ENCODE measurements at places on chromosomes 1 and 21. TPM values are rescaled to one million over a fixed set of nuclear protein-coding genes. Genes with fewer than 3 reads are reported as not detected.

The OR2T11 gene
- total RNA-seq: not detected

The IARS2 gene
- 64.7 TPM for total RNA-seq

DNA sequence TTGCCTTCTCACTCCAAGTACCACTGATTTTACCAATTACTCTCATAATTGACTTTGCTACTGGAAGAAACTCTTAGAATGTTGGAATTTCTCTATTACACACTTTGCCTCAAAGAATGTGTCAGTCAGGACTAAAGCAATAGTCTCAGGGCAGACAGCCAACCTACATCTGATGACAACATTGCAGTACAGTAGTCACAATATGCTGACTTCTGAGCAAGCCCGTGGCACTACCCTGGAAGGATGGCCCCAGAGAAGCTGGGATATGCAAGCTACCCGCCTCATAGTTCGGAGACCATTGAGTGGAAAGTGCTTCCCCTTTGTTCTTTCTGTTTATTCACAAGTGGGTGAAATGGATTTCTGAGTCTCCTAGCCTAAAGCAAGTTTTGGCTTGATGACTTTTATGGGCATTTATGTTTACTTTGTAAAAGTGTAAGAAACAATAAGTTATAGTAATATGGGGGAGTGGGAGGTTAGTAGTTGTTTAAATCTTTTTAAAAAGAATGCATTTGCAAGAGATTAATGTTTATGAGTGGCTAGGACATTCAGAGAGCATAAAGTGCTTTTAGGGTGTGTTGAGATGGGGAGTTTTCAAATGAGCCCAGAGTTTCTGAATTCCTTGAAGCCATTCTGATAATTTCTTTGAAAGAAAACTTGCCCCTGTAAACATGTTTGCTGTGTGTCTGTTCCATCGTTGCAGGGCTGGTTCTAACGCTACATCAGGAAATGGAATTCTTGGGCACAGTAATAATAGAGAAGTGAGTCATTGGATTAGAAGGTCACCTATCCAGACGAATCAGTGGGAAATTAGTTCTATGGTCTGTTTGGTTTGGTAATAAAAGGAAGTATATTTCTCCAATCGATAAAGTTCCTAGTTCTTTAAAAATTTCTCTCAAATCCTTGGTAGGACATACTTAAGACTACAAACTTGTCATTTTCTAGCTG lies 63.8 kb downstream of the LMO4 start:
- no peak overlapping the region for H3K4me3 ChIP-seq
- no peaks in the 10 kb centered on the region for H3K27me3 ChIP-seq
- no peaks in the 10 kb centered on the region for H3K36me3 ChIP-seq
- no peak overlapping the region for H3K27ac ChIP-seq
- DNase-seq: no peak

The RGS1 gene
- total RNA-seq: 4.3 TPM

DNA sequence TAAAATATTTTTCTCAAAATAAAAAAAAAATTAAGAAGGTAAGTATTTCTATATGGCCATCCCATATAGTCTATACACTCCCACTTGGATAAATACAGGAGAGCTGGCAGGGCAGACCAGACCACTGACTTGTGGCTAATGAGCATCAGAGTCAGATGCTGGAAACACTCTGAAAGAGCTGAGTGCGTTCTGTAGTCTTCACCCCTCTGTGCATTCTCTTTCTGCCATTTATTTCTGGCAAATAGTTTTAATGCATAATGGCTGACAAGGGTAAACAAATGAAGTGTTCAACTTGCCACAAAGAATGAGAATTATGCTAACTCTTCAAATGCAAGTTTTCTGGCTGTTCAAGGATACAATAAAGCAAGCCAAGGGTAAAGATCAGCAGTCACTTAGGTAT lies 191.7 kb downstream of the TTLL7 start:
- no peaks in the 10 kb centered on the region for H3K4me1 ChIP-seq
- DNase-seq: no peak
- H3K27me3 ChIP-seq: no peaks in the 10 kb centered on the region
- H3K36me3 ChIP-seq: no peaks in the 10 kb centered on the region

The IFI44L gene
- total RNA-seq: 8.3 TPM

- H3K27ac ChIP-seq: peak overlapping the region; percentile 67
- H3K27me3 ChIP-seq: no peaks in the 10 kb centered on the region
- peaks cover 16% of the 10 kb centered on the region for H3K4me1 ChIP-seq
These were observed 34.5 kb downstream of the PARP1 start for GRCh38 chr1:226373376-226373775.

The C8B gene
- total RNA-seq: not detected

The MIXL1 gene
- total RNA-seq: not detected

The CLCA4 gene
- 3.7 TPM for total RNA-seq

DNA sequence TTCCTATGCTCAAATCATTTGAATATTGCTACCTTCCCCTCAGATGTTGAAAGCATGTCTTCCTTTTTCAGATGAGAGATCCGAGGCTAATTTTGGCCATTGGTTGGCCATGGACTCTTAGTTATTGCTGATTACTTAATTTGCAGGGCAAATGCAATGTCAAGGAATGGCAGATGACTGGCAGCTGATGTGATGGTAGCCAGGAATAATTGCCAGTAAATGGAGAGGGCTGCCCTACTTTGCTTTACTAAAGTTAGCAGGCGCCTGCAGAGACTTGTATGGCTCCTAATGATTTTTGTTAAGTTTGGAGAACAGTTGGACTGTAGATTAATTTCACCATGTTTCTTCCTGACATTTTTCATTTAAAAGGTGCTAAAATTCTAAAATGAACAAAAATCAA lies 128.9 kb downstream of the XCL2 start:
- DNase-seq: peak; percentile 28
- H3K4me1 ChIP-seq: peaks cover 4% of the 10 kb centered on the region
- no peak overlapping the region for H3K27ac ChIP-seq
- H3K36me3 ChIP-seq: no peaks in the 10 kb centered on the region
- no peaks in the 10 kb centered on the region for H3K27me3 ChIP-seq
- H3K4me3 ChIP-seq: no peak overlapping the region

DNA sequence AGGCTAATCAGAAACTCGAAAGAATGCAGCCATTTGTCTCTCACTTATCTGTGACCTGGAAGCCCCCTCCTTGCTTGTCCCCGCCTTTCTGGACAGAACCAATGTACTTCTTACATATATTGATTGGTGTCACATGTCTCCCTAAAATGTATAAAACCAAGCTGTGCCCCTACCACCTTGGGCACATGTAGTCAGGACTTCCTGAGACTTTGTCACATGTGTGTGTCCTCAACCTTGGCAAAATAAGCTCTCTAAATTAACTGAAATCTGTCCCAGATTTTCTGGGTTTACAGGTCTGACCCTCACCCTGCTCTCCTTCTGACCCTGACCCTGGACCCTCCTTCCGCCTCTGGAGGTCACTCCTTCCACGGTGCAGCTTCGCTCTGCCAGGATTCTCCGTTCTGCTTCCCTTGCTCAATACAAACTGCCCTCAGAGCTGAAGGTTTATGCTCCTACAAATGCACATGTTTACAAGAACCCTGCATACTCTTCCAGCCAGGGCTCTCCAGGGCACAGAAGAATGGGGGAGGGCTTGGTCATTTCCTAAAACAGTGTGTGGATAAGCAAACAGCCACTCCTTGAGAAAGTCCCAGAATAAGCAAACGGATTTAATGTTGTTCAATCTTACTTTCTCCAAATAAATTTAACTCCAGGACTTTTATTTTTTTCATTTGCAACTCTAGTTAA lies 160.5 kb downstream of the ACTL8 start:
- no peak overlapping the region for H3K4me3 ChIP-seq
- H3K36me3 ChIP-seq: no peaks in the 10 kb centered on the region
- H3K27me3 ChIP-seq: peaks cover 18% of the 10 kb centered on the region

GRCh38 chr1:15186846-15187151 lies 33.3 kb downstream of the TMEM51 start:
- no peak overlapping the region for H3K27ac ChIP-seq
- H3K27me3 ChIP-seq: no peaks in the 10 kb centered on the region
- H3K4me3 ChIP-seq: no peak overlapping the region
- no peak for DNase-seq
- H3K36me3 ChIP-seq: no peaks in the 10 kb centered on the region

The ELOVL1 gene
- total RNA-seq: 20.0 TPM

DNA sequence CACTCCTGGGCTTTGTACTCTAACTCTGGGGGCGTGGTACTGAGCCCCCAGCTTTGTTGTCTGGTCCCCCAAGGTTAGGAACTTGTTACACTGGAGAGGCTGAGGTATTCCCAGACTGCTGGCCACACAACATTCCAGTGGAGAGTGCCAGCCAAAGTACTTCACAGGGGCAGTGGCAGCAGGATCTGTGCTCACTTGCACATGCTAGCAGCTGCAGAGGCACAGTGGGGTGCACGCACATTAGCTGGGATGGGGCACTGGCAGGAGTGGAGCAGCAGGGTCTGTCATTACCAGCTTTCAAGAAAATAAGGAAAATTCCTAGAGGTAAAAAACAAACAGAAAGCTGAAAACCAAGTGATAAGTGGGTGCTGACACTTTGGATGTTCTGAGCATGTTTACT lies 31.0 kb downstream of the ZNF691 start:
- no peaks in the 10 kb centered on the region for H3K4me1 ChIP-seq
- peaks cover 8% of the 10 kb centered on the region for H3K27me3 ChIP-seq
- no peak for DNase-seq

GRCh38 chr1:56569661-56570060 lies 9.7 kb downstream of the PLPP3 start:
- DNase-seq: no peak
- peak overlapping the region; percentile 73 for H3K27ac ChIP-seq
- no peaks in the 10 kb centered on the region for H3K27me3 ChIP-seq
- H3K4me1 ChIP-seq: peaks cover 58% of the 10 kb centered on the region

The OPRD1 gene
- not detected for total RNA-seq

The CRP gene
- 11.0 TPM for total RNA-seq

DNA sequence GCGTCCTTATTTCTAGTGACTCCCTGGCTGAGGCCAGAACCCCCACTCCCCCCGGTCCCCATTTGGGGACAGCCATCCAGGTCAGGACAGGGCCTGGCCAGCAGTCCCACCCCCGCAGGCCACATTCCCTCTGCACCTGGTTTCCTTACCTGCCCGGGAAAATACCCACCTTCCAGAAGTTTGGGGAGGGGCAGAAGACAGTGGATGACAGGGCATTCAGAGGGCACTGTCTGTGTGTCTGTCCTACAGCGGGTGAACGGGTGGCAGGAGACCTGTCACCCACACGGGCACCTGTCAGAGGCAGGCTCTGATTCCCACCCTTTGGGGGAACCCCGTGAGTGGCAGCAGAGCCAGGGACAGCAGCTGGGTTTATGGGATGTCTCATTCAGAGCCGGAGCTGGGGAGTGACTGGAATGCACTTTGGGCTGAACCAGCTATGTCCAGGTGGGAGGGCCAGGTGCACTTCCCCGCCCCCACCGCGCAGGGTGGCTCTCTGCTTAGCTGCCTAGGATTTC lies 2.0 kb downstream of the ARHGEF16 start:
- H3K36me3 ChIP-seq: no peaks in the 10 kb centered on the region
- no peak overlapping the region for H3K4me3 ChIP-seq
- H3K27ac ChIP-seq: no peak overlapping the region
- no peak for DNase-seq

DNA sequence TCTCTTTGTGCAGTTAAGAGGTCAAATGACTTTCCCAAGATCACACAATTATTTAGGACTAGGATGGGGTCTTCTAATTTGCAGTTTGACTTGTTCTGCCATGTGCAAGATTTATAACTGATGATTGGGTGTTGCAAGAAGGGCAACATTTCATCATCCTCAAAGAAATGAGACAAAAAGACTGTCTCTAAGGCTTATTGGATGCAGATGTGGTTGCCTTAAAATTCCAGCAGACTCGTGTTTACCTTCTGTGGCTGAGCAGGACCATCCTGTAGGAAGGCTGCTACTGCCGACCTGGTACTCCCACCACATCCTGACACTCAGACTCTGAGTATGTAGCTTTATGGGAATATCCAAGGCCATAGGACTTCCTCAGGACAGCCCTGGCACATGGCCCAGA lies 99.9 kb upstream of the SGIP1 start:
- no peak overlapping the region for H3K27ac ChIP-seq
- no peak for DNase-seq
- no peak overlapping the region for H3K4me3 ChIP-seq
- no peaks in the 10 kb centered on the region for H3K36me3 ChIP-seq
- no peaks in the 10 kb centered on the region for H3K4me1 ChIP-seq

- no peaks in the 10 kb centered on the region for H3K27me3 ChIP-seq
- H3K4me3 ChIP-seq: no peak overlapping the region
- H3K27ac ChIP-seq: no peak overlapping the region
- H3K4me1 ChIP-seq: peaks cover 3% of the 10 kb centered on the region
- no peak for DNase-seq
These were observed 8.4 kb downstream of the MTF2 start for GRCh38 chr1:93087532-93087931.

The PLCH2 gene
- total RNA-seq: not detected

The OR2L8 gene
- total RNA-seq: not detected

DNA sequence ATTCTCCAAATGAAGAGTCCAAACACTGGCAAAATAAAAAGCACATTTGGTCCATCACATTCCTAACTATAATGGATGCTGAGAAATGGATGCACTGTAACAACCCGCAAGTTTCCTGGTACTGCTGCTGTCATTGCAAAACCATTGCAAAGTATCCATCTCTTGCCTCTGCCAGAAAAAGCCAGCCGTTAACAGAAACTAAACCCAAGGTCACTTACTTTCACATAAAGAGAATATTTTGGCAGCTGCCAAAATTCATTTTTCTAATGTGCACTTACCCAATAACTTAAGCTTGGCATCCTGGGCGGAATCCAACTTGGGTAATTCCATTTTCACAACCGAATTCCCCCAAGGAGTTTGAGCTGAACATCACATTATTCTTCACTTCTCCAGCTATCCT lies 77.0 kb upstream of the LRRC8D start:
- H3K27me3 ChIP-seq: no peaks in the 10 kb centered on the region
- H3K4me1 ChIP-seq: no peaks in the 10 kb centered on the region
- no peak for DNase-seq
- no peak overlapping the region for H3K4me3 ChIP-seq
- no peak overlapping the region for H3K27ac ChIP-seq
- no peaks in the 10 kb centered on the region for H3K36me3 ChIP-seq

The MNDA gene
- 1.0 TPM for total RNA-seq

- peaks cover 10% of the 10 kb centered on the region for H3K4me1 ChIP-seq
- no peak overlapping the region for H3K27ac ChIP-seq
- no peaks in the 10 kb centered on the region for H3K27me3 ChIP-seq
- no peaks in the 10 kb centered on the region for H3K36me3 ChIP-seq
- no peak overlapping the region for H3K4me3 ChIP-seq
- DNase-seq: no peak
These were observed 125.5 kb downstream of the PGBD5 start for GRCh38 chr1:230300322-230301301.

The RGS8 gene
- total RNA-seq: not detected

GRCh38 chr1:84997667-84998600 lies 1.0 kb upstream of the MCOLN2 start:
- no peak for DNase-seq
- H3K36me3 ChIP-seq: no peaks in the 10 kb centered on the region
- peak overlapping the region; percentile 52 for H3K4me3 ChIP-seq
- peaks cover 53% of the 10 kb centered on the region for H3K27me3 ChIP-seq

- no peak for DNase-seq
- peak overlapping the region; percentile 78 for H3K4me3 ChIP-seq
- peaks cover 11% of the 10 kb centered on the region for H3K4me1 ChIP-seq
- peaks cover 12% of the 10 kb centered on the region for H3K36me3 ChIP-seq
These were observed 1.0 kb upstream of the TP73 start for GRCh38 chr1:3651026-3651929.

GRCh38 chr1:202586018-202586821 lies 124.0 kb downstream of the SYT2 start:
- H3K27ac ChIP-seq: peak overlapping the region; percentile 81
- H3K4me1 ChIP-seq: peaks cover 53% of the 10 kb centered on the region
- H3K27me3 ChIP-seq: no peaks in the 10 kb centered on the region

Measured in gastrocnemius medialis (tissue), 4 donors.